Neural progenitor cell (in vitro differentiated cells): ENCODE measurements at places on chromosomes 11 and 22. TPM values are rescaled to one million over a fixed set of nuclear protein-coding genes. Genes with fewer than 3 reads are reported as not detected.

DNA sequence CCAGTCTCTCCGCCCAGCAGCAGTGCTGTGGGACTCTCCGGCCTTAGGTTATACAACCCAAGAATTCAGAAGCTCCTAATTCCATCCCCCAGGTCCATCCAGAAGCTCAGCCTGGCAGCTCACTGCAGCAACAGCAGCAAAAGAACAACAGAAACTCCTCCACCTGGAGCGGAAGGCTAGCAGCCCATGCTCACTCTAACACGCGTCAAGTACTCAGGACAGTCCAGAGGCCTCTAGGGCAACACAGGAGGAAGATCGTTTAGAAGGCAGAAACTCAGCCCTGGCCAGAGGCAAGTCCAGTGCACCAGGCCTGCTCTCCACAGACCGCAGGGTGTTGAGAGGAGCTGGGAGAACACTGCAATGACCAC lies 17.1 kb downstream of the PLA2G6 start:
- no peak overlapping the region for H3K4me3 ChIP-seq
- no peak for DNase-seq
- H3K27me3 ChIP-seq, result no peaks in the 10 kb centered on the region
- H3K36me3 ChIP-seq, result no peaks in the 10 kb centered on the region

GRCh38 chr22:50119169-50119767 lies 29.5 kb downstream of the MOV10L1 start:
- H3K27ac ChIP-seq, result no peak overlapping the region
- no peak for DNase-seq
- H3K36me3 ChIP-seq, result no peaks in the 10 kb centered on the region
- H3K27me3 ChIP-seq, result no peaks in the 10 kb centered on the region
- no peak overlapping the region for H3K4me3 ChIP-seq
- peaks cover 6% of the 10 kb centered on the region for H3K4me1 ChIP-seq

DNA sequence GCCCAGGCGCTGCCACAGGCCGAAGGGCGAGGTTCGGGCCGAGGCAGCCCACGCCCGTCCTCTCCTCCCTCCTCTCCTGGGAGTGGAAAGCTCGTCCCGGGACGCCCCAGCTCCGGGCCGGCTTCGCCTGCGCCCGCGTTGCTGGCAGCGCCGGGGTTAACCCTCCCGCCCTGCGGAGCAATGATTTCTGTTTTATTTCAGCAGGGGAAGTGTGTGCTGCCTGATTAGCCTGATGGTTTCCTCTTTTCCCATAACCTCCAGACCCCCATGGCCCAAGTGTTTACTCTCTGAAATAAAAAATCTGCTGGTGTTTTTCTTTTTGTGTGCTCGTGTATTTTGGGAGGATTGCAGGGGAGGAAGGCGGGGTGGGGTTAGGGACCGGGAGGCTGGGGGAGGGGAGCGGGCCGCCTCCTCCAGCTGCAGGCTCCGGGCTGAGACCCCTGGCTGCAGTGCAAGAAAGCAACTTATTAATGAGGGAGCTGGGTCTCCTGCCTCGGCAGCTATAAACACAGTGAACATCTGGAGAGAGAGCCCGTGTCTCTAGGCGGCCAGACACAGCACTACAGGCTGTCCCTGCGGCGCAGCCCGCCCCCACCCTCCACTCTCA lies 38.6 kb downstream of the ETS1 start:
- no peaks in the 10 kb centered on the region for H3K36me3 ChIP-seq
- H3K4me3 ChIP-seq, result peak overlapping the region; percentile 52
- H3K27me3 ChIP-seq, result peaks cover 98% of the 10 kb centered on the region
- H3K4me1 ChIP-seq, result peaks cover 19% of the 10 kb centered on the region
- peak; percentile 71 for DNase-seq

GRCh38 chr11:34064291-34064690 lies 12.8 kb downstream of the CAPRIN1 start:
- DNase-seq, result no peak
- no peak overlapping the region for H3K4me3 ChIP-seq
- no peaks in the 10 kb centered on the region for H3K27me3 ChIP-seq
- peaks cover 8% of the 10 kb centered on the region for H3K36me3 ChIP-seq
- H3K4me1 ChIP-seq, result no peaks in the 10 kb centered on the region

GRCh38 chr11:101817581-101817980 lies 97.2 kb upstream of the CEP126 start:
- no peaks in the 10 kb centered on the region for H3K4me1 ChIP-seq
- no peaks in the 10 kb centered on the region for H3K27me3 ChIP-seq
- H3K27ac ChIP-seq, result no peak overlapping the region
- H3K4me3 ChIP-seq, result no peak overlapping the region

- no peak overlapping the region for H3K4me3 ChIP-seq
- no peak for DNase-seq
- H3K36me3 ChIP-seq, result no peaks in the 10 kb centered on the region
- no peak overlapping the region for H3K27ac ChIP-seq
- H3K4me1 ChIP-seq, result no peaks in the 10 kb centered on the region
These were observed 47.8 kb upstream of the TMEM45B start for GRCh38 chr11:129767827-129768226.

The TSSK2 gene
- not detected in 2 replicates for total RNA-seq

GRCh38 chr11:33996498-33997454 lies 54.8 kb upstream of the CAPRIN1 start:
- H3K27ac ChIP-seq, result no peak overlapping the region
- peaks cover 25% of the 10 kb centered on the region for H3K27me3 ChIP-seq
- H3K4me1 ChIP-seq, result no peaks in the 10 kb centered on the region
- H3K36me3 ChIP-seq, result no peaks in the 10 kb centered on the region
- H3K4me3 ChIP-seq, result no peak overlapping the region

DNA sequence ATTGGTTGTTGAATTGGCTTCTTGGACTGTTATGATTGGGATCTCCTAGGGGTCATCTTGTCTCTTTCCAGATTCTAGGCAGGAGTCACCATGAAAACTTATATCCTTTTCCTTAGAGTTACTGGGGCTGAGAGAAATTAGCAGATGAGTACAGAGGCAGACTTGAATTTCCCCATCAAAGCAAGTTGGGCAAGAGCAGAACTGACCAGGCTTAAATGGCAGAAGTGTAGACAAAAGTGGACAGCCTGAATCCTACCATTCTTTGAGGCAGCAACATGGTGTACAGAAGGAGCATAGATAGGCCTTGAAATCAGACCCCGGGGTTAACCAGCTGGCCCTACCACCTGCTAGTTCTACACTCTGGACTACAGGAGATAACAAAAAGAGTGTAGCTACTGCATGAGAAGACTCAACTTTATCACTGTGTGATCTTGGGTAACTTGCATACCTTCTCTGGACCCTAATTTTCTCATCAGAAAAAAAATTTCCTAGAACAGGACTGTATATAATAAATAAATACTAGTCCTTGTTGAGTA lies 427.4 kb upstream of the CADM1 start:
- H3K27ac ChIP-seq, result no peak overlapping the region
- H3K36me3 ChIP-seq, result no peaks in the 10 kb centered on the region
- H3K4me1 ChIP-seq, result peaks cover 20% of the 10 kb centered on the region

The TBC1D10A gene
- total RNA-seq, result 6.2 and 10.2 TPM in 2 replicates

DNA sequence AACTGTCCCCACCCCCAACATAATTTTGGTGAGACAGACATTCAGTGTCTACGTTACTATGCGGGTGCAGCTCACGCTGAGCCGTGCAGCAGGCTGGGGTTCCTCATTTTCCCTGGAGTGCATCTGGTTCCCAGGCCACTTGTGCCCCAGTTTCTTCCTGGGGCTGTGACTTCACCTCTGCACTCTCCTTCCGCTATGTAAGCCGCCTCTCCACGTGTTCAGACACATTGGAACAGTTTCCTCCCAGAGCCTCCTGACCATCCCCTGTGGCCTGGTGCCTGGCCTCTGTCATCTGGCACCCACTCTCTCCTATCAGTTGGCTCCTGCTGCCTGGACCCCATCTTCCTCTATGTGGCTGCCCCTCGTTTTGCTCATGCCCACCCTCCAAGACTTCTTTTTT lies 46.2 kb upstream of the A4GALT start:
- H3K27me3 ChIP-seq, result no peaks in the 10 kb centered on the region
- peaks cover 5% of the 10 kb centered on the region for H3K4me1 ChIP-seq
- no peak overlapping the region for H3K4me3 ChIP-seq
- H3K27ac ChIP-seq, result no peak overlapping the region
- no peaks in the 10 kb centered on the region for H3K36me3 ChIP-seq
- no peak for DNase-seq

DNA sequence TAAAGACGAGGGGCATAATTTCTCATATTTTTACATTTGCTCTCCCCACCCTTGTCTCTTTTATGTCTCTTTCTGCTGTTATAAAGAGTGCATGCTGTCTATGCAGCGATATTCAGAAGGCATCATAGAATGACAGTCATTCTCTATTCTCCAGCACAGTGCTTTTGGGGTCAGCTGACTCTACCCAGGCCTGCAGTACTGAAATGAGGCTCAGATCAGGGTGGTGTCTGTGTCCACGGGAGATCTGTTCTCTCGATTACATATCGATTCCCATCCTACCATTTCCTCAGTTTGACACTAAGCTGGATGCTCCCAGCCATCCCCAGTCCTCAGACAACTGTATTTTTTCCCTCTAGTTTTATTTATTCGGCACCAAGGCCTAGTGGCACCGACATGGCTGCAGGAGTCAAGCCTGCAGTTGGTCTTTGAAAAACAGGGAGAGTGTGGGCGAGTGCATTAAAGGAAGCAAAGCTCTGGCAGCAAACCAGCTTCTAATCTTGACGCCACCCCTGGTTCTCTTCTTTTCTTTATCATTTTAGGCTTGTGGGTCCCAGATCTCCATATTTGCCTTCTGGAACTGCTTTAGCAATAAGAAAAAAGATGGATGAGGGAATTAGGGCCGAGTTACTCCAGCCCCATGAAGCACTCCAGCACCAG lies 71.6 kb upstream of the PICALM start:
- no peak overlapping the region for H3K27ac ChIP-seq
- H3K4me3 ChIP-seq, result no peak overlapping the region
- no peaks in the 10 kb centered on the region for H3K27me3 ChIP-seq
- H3K36me3 ChIP-seq, result no peaks in the 10 kb centered on the region
- no peak for DNase-seq

DNA sequence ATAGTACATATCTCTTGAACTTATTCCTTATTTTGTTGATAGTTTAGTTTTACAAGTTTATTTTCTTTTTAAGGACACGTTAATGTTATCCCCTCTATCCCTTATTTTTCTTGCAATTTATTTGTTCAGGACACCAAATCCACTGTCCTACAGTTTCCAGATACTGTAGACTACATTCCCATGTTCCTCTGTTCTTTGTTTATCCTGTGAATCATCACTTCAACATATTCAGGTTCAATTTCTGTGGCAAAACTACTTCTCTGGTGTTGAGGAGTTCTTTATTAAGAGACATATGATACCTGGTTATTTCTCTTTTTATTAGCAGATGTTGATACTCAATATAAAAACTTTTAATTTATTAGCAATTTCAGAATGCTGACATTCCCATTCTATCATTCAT lies 72.8 kb upstream of the CLNS1A start:
- no peaks in the 10 kb centered on the region for H3K4me1 ChIP-seq
- no peak overlapping the region for H3K4me3 ChIP-seq
- no peak overlapping the region for H3K27ac ChIP-seq
- DNase-seq, result no peak
- no peaks in the 10 kb centered on the region for H3K27me3 ChIP-seq

The TPBGL gene
- not detected in 2 replicates for total RNA-seq
